Right ventricle myocardium superior (tissue), 1 donor: ENCODE measurements at places on chromosomes 2 and 18. TPM values are rescaled to one million over a fixed set of nuclear protein-coding genes. Genes with fewer than 3 reads are reported as not detected.

- no peak for DNase-seq
Measured at GRCh38 chr18:53458268-53458667, 766.2 kb downstream of the MBD2 start.

GRCh38 chr18:22643731-22644130 lies 226.0 kb upstream of the CTAGE1 start:
- DNase-seq, result no peak

GRCh38 chr18:32669549-32670165 lies 103.2 kb downstream of the KLHL14 start:
- DNase-seq, result no peak

Gene IFIH1
- total RNA-seq, result 5.3 TPM

Gene ADCYAP1
- total RNA-seq, result not detected

Gene FBXO15
- total RNA-seq, result not detected

Gene HOXD10
- not detected for total RNA-seq

DNA sequence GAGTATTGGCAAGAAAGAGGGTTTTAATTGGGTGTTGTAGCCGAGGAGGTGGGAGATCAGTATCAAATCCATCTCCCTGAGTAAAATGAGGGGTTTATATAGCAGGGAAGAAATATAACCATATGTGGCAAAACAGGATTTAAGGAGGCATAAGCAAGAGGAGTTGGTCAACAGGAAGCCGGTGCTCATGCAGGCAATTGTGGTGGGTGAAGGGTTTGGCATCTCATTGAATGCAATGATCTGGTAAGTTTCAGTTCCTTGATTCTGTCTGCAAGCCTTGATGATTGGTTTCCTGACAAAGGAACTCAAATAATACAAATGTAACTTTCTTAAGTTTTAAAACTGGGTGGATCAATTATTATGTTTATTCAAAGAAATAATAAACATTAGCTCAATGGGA lies 564.4 kb upstream of the LINC00305 start:
- no peak for DNase-seq

- peak; percentile 87 for DNase-seq
Measured at GRCh38 chr2:27123302-27124150, at the start of gene ABHD1. TSS of gene ABHD1 (plus strand) at chr2:27123815. CDS start at chr2:27123949, 134 bp downstream.

GRCh38 chr2:31561823-31562222 lies 18.9 kb downstream of the SRD5A2 start:
- DNase-seq, result no peak

- no peak for DNase-seq
Measured at GRCh38 chr18:23451011-23451410, 2.1 kb upstream of the RIOK3 start.
